ENCODE measurements at places on chromosomes 6 and 20.

DNA sequence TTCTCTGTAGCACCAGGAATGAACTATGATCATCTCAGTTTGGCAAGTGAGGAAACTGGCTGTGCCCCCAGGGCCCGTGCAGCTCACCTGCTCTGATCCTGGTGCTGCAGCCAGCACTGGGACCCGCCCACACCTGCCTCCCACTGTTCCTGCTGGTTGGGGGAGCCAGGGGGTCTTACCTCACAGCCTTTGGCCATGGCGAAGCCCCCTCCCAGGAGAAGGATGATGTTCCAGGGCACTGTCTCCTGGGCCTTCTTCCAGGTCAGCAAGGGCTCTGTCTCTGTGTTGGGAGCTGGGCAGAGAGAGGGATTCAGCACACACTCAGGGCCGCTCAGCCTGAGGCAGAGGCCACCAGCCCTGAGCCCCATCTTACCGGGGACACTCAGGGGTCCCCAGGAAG lies 24.9 kb upstream of the OCSTAMP start:
- DNase-seq, result no peak

GRCh38 chr20:37333130-37333847 lies 12.7 kb upstream of the SRC start:
- no peak for DNase-seq

GRCh38 chr6:11244387-11245126 lies 12.1 kb upstream of the NEDD9 start:
- no peak for DNase-seq

DNA sequence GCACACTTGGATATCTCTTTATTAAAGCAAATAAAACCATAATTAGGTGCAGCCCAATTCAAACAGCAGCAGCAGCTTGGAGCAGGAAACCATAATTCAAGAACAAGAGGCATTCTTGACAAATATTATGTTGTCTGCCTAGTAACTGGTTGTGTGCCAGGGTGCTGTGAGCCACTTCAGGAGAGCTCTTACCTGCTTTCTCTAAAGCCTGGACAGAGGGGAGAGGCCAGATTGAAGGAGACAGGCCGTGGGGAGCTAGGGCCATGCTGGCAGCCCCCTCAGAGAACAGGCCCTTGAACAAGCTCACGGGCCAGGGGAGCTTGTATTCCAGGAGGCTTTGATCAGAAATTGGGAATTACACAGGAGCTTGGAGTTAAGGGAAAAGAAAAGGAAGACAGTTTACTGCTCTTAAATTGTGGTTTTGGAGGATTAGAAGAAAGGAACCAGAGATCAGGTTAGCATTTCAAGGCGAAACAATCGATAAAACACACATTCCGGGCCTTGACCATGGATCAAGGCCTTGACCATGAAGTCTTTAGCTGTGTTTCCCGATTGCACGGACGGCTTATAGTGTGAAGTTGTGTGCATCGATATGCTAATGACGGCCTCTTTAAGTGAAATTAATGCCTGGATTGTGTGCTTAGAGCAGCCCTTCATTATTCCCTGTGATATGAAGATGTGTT lies 69.8 kb upstream of the NKX2-2 start:
- peak; percentile 46 for DNase-seq

GRCh38 chr20:13119583-13119982 lies 101.5 kb upstream of the ISM1 start:
- DNase-seq, result peak; percentile 94

- DNase-seq, result peak; percentile 26
Measured at GRCh38 chr20:23013429-23013828, 21.7 kb upstream of the SSTR4 start.

GRCh38 chr6:14918200-14918907 lies 327.5 kb upstream of the JARID2 start:
- no peak for DNase-seq

GRCh38 chr20:4320291-4320690 lies 304.9 kb upstream of the RNF24 start:
- no peak for DNase-seq

GRCh38 chr6:168264593-168265335 lies 54.8 kb downstream of the DACT2 start:
- no peak for DNase-seq

GRCh38 chr20:297925-298775 lies 780 bp downstream of the ZCCHC3 start:
- DNase-seq, result peak; percentile 62

DNA sequence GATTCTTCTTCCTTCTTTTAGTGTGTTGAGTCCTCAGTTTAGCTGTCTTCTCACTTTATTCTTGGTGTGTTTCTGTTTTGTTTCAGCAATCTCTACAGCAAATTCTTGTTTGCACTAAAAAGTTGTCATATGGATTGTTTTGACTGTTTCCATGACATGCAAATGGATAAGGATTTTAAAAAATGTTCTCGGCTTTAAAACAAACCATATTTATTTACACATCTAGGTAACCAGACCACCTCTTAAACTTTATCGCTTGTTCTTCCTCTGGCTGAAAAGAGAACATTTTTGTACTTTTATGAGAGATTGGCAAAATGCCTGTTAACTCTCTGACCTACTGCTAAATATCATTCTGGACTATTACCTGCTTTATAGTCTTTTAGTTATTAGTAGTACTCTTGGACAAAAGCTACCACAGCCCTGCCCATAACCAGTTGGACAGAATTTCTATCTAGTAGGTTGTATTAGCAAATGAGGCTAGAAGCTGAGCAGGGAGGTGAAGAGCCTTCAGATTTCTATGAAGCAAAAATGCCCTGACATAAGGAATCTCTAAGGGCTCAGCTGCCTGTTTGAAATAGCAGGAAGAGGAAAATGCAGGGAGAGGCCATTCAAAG lies 268.3 kb downstream of the CD109 start:
- no peak for DNase-seq

DNA sequence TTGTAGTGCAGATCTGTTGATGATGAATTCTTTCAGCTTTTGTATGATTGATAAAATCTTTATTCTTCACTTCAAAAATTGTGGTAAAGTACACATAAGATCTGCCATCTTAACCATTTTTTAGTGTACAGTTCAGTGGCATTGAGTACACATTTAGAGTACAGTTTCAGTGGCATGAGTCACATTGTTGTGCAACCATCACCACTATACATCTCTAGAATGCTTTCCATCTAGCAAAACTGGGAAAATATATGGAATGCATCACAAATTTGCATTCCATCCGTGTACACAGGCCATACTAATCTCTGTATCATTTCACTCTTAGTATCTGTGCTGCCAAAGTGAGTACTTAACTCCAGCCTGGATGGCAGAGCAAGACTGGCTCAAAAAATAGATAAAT lies 28.7 kb downstream of the SIRPD start:
- no peak for DNase-seq

- DNase-seq, result no peak
Measured at GRCh38 chr20:57051096-57051495, 215.3 kb downstream of the BMP7 start.

DNA sequence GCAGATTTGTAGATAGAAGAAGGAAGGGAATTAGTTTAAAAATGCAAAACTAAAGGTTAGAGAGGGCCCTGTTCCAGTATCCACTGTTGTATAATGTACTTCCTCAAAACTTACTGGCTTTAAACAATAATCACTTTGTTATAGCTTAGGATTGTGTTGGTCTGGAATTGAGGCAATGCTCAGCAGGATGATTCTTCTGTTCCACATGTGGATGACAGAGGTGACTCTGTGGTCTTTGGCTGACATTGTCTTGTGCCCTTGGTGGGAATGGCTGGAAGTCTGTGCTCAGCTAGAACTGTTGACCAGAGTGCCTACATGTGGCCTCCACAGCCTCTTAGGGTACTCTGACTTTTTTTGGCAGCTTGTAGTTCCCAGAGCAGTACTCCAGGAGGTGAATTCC lies 143.4 kb downstream of the AIG1 start:
- no peak for DNase-seq

DNA sequence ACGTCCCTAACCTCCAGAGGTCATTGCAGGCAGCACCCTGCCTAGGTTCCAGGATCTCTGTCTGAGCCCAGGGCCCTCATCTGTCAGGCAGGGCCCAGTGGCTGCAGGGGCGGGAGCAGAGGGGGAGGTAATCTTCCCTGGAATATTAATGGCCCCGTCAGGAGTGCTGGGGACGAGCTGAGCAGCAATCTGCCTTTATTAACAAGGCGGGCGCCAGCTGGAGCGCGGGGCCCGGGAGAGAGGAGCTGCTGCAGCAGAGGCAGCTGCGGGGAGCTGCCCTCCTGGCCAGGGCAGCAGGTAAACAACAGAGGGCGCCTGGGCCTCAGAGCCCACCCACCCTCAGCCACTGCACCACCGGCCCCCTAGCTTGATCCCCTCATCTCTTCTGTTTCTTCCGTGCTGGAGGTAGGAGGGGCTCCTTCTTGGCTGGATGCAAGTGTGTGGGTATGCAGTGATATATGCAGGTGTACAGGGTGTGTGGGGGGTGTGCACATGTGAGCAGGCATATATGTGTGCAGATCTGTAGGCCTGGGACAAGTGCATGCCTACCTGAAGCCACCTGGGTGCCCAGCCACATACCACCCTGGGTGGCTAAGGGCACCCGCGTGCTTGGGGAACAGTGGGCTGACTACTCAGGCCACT lies 131.8 kb upstream of the MLN start:
- peak; percentile 66 for DNase-seq

- no peak for DNase-seq
Measured at GRCh38 chr20:20658871-20659431, 53.5 kb downstream of the RALGAPA2 start.

GRCh38 chr6:63352544-63353285 lies 32.9 kb upstream of the LGSN start:
- no peak for DNase-seq

Measured in NCI-H1417 (cell line).